ENCODE measurements at places on chromosomes 12 and 14.

GRCh38 chr12:72288436-72288835 lies 16.3 kb downstream of the TRHDE start:
- DNase-seq, result no peak

- DNase-seq, result no peak
These were observed 207.6 kb downstream of the BCL11B start for GRCh38 chr14:99064262-99064954.

DNA sequence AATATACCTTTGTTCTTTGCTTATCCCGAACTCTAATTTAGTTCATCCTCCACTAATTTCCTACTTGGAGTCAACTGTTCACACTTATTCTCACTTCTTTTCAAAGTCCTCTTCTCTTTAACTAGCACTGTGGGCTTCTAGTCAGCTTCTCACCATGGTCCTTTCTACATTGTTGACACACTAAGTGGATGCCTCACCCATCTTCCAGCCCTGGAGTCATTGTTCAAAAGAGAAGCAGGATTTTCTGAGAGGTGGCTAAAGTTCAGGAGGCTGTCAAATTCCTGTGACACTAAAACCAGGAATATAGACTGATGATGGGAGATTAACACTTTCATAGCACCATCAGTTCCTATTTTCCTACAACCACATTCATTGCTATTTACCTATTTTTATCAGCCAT lies 99.3 kb downstream of the PHLDA1 start:
- DNase-seq, result no peak

DNA sequence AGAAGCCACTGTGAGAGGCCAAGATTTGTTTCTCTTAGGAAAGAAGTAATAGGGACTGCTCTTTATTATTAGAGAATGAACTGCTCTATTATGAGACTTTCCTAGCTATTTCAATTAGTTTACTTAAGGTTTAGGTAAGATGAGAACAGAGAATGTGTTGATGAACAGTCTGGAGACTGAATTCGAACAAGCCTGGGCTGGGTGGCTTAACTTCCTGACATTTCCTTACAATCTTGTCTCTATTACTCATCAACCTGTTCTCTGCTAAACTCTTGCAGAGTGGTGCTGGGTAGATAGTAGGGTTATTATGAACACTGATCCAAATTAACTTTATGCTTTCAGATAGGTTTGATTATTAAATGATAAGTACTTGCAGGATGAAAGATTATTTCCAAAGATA lies 31.2 kb downstream of the SLC15A5 start:
- no peak for DNase-seq

GRCh38 chr12:19925841-19926240 lies 442.5 kb upstream of the PDE3A start:
- no peak for DNase-seq

GRCh38 chr12:75969768-75970167 lies 61.8 kb downstream of the PHLDA1 start:
- peak; percentile 79 for DNase-seq

GRCh38 chr12:13169272-13169671 lies 27.3 kb upstream of the EMP1 start:
- peak; percentile 24 for DNase-seq

- DNase-seq, result no peak
These were observed 58.7 kb downstream of the POLR3B start for GRCh38 chr12:106416273-106416672.

DNA sequence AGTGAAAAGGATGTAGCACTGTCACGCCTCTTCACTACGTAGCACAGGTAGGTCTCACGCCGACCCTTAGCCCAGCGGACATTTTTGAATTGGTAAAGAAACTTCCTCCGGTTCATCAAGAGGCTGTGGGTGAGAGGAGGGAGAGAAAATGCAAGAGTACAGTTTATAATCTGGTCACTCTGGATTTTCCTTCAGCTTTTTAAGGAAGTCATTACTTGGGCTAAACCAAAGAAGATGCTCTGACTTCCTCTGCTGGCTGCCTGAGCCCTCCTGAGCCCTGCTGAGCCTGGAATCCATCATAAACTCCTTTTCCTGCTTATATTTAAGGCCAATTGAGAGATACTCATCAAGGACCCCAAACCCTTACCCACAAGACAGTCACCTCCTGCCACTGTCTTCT lies 5.8 kb downstream of the AICDA start:
- peak; percentile 63 for DNase-seq

DNA sequence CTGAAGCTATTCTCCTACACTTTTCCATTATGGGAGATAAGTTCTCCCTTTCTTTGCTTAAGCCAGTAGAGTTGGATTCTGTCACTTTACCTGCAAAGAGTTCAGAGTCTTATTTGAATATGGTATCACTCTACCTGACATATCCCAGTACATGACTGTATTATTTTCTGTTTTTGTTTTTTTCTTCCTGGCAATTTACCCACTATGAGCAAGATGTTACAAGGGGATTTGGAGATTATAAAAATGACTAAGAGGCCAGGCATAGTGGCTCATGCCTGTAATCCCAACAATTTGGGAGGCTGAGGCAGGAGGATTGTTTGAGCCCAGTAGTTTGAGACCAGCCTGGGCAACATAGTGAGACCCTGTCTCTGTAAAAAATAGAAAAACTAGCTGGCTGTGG lies 46.4 kb upstream of the CHST11 start:
- DNase-seq, result no peak

DNA sequence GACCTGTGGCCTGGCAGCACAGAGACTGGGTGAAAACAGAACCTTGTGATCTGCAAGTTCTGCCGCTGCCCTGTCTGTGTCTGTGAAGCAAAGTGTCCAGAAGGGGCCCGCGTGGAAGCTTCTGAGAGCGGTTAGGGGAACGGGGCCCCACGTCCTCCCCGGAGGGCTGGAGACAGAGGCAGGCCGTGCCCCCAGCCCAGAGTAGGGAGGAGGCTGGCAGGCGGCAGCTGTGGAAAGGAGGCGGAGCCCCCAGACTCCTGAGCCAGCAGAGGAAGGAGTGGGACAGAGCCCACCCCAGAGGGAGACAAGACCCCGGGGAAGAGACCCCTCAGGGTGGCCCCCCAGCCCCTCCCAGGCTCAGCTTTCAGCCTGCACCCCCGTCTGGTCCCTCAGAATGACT lies 49.0 kb downstream of the GALNT9 start:
- DNase-seq, result no peak

GRCh38 chr14:61603736-61604135 lies 91.6 kb upstream of the HIF1A start:
- peak; percentile 93 for DNase-seq

- no peak for DNase-seq
These were observed 180.2 kb downstream of the ANO4 start for GRCh38 chr12:100974747-100975146.

GRCh38 chr12:24701343-24701742 lies 247.6 kb downstream of the BCAT1 start:
- DNase-seq, result no peak

- DNase-seq, result no peak
These were observed 28.9 kb upstream of the EML1 start for GRCh38 chr14:99764222-99764706.

GRCh38 chr12:112844814-112845565 lies 53.4 kb downstream of the RPH3A start:
- no peak for DNase-seq

- DNase-seq, result no peak
These were observed 125.6 kb downstream of the TTC8 start for GRCh38 chr14:88950069-88950468.

DNA sequence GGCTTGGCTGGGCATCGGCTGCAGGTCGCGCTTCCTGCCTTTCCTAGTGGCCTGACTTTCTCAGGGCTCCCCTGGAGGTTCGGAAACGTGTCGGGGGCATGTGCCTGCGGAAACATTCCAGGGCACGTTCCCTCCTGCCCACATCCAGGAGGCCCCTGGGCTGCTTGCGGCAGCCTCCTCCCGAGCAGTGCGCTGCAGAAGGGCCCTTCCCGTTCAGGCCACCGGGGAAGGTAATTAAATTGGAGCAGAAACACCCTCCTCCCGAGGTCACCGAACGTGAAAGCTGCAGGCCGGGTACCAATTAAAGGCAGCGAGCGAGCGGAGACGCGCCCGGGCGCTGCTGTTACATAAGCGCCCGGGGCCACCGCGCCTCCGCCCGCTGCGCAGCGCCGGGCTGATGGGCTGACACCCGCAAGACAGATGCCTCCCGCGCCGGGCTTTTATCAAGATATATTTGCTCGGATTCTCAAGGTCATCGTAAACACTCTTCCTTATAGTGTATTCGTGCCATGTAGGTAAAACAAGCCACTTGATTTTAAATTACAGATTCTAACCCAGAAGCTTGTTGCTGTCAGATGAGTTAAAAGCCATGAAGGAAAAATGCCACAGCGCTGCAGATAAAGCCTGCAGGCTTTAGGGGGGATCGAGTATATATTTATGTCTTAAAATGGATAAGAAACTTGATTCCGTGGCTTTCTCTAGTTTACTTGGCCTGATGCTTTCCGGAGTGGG lies 31.4 kb downstream of the SSPN start:
- DNase-seq, result no peak

Data from inflammatory macrophage treated with lipopolysaccharide for 1 hour (primary cell).